Activated T-cell treated with anti-CD3 and anti-CD28 coated beads for 24 hours (primary cell): ENCODE measurements at places on chromosomes 4 and X.

DNA sequence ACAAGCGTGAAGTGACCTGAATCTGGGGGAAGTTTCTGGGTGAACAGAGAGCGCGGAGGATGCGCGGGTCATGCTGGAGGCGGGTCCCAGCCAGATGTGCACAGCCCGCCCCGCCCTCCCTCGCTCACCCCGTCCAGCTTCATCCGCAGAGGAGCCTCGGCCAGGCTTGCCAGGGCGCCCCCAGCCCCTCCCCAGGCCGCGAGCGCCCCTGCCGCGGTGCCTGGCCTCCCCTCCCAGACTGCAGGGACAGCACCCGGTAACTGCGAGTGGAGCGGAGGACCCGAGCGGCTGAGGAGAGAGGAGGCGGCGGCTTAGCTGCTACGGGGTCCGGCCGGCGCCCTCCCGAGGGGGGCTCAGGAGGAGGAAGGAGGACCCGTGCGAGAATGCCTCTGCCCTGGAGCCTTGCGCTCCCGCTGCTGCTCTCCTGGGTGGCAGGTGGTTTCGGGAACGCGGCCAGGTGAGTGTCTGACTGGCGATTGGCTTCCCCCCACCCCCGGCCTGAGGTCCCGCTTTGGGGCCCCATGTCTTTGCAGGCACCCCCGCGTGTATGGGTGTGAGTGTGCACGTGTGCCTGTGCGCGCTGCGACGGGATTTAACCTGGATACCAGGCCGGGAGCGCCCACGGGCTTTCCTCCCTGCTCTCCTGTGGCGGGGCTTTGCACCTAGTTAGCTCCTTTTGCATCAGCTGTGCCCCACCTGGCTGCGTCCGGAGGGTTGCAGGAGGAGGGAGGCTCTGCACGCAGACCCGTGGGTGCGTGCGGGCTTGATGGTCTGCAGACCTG lies at the start of gene EGFL6:
Gene EGFL6, plus strand, starts transcription at position 123 of the 782 bp plus-strand sequence. Its CDS starts 261 bp downstream, at position 384.
- DNase-seq = no peak

- DNase-seq = peak; percentile 10
Measured at GRCh38 chr4:4762909-4763821, 96.3 kb upstream of the MSX1 start.

GRCh38 chr4:127486248-127486647 lies 146.5 kb upstream of the INTU start:
- no peak for DNase-seq

- DNase-seq = no peak
Measured at GRCh38 chrX:134794692-134795091, 136.4 kb upstream of the PLAC1 start.

GRCh38 chrX:50168241-50168687 lies 32.5 kb downstream of the AKAP4 start:
- no peak for DNase-seq

- DNase-seq = no peak
Measured at GRCh38 chrX:10665681-10666080, 45.3 kb upstream of the MID1 start.

DNA sequence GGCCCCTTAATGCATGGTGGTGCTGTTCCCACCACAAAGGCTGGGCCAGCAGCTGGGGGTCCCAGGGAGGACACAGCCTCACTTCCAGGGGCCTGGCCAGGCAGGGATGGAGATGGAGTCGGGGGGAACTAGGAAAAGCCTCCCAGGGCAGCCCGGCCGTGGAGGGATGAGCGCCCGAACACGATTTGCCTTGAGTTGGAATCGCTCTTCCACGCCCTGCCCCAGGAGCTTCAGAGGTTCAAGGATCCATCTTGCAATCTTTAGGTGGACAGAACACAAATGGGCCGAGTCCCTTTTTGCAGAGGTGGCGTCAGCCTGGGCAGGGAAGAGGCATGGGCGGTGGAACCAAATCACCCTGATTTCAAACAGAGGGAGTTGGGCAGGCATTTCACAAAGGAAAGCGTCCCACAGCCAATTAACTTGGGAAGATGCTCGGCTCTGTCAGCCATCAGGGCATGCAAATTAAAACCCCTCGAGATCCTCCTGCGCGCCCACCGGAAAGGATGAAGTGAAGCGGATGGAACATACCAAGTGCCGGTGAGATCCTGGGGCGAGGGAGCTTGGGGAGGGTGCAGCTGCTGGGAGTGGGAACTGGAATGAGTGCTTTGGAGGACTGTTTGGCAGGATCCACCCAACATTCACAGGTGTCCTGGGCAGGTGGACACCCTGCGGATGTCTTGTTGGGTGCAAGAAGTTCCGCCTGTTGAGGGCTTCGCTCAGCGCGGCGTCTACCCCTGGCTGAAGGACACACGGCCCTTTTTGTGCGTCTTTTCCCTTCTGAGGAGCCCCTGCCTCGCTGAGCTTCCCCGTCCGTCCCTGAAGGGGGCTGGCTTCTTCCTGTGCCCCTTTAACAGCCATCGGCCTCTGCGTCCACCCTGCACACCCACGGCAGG lies 75.7 kb downstream of the HTRA3 start:
- no peak for DNase-seq

- DNase-seq = no peak
Measured at GRCh38 chr4:113694008-113694407, 67.5 kb downstream of the CAMK2D start.

GRCh38 chr4:111494971-111495370 lies 650.3 kb upstream of the FAM241A start:
- DNase-seq = no peak

- DNase-seq = no peak
Measured at GRCh38 chr4:163679189-163679588, 184.7 kb downstream of the TMA16 start.

- peak; percentile 12 for DNase-seq
Measured at GRCh38 chrX:40207626-40208025, 109.9 kb upstream of the BCOR start.

DNA sequence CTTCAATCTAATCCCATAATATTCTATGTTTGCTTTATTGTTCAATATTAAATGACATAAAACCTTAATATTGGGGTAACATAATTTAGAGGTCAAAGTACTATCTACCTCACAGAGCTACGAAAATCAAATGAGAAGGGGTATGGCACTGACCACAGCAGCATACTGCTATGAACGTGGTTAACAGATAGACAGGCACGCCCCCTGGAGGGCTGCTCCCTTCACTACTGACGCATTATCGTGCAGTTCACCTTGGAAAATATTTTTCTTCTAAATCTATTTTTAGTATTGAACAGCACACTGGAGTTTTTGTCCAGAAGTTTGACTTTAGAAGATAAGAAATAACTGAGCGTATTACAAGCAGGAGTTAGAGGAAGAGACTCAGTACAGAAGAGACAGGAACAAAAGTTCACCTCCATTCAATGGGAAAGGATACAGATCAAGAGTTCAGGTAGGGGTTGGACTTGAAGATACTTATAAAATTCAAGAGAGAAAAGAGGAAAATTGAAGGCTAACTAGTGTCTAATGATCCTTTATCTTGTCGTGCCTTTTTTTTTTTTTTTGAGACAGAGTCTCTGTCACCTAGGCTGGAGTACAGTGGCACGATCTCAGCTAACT lies 22.7 kb downstream of the MAP9 start:
- DNase-seq = peak; percentile 9

DNA sequence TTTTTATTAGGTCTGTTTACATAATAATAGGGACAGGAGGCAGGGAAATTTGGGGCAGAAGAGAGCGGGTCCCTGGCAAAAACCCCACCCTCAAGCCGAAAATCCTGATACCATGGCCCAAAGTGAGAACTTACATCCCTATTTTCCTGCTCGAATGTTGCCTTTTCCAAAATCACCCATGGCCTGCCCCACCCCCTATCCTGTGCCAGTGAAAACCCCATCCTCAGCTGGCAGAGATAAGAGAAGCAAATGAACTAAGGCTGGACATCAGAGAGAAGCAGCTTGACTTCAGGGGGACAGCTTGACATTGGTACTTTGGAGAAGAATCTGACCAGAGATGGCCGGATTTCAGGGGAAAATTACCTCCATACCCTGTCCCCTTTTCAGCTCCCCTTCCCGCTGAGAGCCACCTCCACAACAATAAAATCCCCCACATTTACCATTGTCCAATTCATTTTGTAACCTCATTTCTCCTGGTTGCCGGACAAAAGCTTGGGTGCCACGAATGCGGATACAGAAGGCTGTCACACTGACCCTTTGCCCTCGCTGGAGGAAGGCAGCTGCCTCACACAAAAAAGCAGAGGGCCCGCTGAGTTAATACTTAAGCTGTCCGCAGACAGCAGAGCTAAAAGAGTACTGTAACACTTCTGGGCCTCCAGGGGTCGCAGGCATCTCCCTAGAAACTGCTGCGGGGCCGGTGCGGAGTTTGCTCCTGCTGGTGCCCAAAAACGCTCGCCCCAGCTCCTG lies 196.2 kb downstream of the SNCA start:
- no peak for DNase-seq

DNA sequence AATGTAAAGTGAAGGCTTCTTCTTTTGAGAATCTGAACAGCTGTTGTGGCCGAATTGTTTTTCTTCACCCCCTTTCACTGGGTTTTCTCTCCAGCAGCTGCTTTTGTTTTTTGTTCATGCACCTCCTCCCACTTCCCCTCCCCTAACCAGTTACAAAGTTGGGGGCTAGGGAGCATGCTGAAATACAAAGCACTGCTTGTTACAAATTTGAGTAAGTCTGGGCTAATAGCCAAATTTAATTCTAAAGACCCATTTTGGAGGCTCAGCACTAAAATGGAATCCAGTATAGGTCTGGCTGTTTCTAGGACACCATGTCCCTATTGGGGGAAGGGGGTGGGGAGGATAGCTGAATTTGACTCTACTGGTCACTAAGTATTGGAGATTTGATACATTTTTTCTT lies 89.2 kb upstream of the GPM6B start:
- DNase-seq = no peak

- no peak for DNase-seq
Measured at GRCh38 chrX:32877592-32877991, 333.8 kb downstream of the DMD start.

DNA sequence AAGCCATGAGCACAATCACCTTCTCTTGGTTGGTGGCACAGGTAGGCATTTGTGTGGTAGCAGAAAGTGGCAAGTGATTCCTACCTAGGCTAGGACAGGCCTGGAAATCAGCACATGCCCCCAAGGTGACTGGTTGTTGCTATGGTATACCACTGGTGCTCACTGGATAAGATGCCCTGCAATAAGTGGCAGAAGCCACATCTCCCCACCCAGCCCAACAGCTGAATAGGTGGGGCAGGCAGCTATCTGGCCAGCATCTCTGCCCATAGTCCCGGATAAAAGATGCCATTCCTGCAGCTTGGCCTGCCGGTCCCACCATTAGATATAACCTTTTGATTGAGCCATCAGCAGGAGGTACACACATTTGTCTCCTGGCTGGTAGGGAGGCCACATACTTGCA lies 21.1 kb downstream of the AMER1 start:
- DNase-seq = no peak

GRCh38 chr4:52202931-52203330 lies 151.8 kb downstream of the SPATA18 start:
- DNase-seq = no peak

GRCh38 chr4:184938871-184939270 lies 79.4 kb upstream of the HELT start:
- DNase-seq = no peak

DNA sequence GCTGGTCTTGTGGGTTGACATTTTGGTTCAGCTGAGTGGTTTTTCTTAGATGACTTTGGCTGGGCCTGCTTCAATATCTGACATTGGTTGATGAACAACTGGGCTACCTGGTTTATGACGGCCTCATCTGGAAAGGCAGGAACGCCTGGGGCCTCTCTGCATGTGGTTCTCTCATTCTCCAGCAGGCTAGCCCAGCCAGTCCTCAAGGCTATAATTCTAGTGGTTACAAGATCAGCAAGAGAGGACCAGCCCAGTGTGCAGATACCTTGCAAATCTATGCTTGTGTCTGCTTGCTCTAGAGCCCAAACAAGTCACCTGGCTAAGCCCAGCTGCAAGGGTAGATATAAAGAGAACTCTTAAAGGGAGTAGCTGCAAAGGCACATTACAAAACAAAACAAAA lies 214.2 kb upstream of the PUDP start:
- DNase-seq = no peak

- DNase-seq = no peak
Measured at GRCh38 chr4:23768541-23768940, 121.3 kb downstream of the PPARGC1A start.

DNA sequence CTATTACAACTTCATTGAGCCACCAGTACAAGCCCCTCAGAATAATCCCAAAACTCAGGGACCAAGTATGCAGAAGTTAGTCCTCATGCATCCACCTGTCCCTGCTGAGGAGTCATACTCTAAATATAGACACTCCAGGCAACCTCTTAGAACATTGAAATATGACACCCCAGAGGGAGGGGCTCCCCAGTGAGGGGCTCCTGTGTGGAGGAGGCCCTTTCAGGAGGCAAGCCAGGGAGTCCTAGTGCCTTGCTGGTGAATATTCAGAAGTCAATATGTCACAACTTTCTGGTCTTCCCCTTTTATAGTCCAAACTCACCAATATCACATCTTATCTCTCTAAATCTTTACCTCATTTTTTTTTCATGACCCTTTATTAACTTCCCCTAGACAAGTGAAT lies 1.6 kb upstream of the ARMCX6 start:
- no peak for DNase-seq

- no peak for DNase-seq
Measured at GRCh38 chr4:152919826-152920225, 16.3 kb upstream of the FHDC1 start.

- no peak for DNase-seq
Measured at GRCh38 chrX:129732857-129733256, 5.9 kb upstream of the XPNPEP2 start.

DNA sequence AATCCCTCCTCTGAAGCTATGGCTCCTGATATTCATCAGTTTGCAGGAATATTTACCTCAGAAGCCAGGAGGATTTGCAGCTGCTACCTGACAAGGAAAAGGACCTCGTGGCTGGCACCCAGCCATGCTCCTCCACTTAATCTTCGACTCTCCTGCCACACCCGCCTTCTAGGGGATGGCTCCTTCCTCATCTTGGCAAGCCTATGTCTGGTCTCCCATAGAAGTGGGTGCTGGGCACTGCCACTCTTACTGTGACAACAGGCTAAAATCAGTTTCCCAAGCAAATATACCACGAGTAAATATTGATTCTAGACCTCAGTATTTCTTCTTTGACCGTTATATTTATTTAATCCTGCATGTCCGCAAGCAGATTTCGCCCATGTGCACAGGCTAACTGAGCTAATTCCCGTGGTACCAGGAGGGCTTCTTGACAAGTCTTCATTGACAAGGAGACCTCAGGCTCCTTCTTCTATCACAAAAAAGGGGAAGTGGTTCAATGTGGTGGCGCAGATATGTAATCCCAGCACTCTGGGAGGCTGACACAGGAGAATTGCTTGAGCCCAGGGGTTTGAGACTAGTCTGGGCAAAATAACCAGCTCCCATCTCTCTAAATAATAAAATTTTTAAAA lies 52.6 kb upstream of the DCTD start:
- DNase-seq = no peak

- DNase-seq = no peak
Measured at GRCh38 chrX:32778965-32779364, 432.4 kb downstream of the DMD start.

- no peak for DNase-seq
Measured at GRCh38 chr4:139806929-139807328, 141.3 kb downstream of the MGST2 start.

- DNase-seq = no peak
Measured at GRCh38 chrX:142249721-142250120, 44.6 kb upstream of the MAGEC2 start.
